ENCODE measurements at places on chromosomes 12 and 14. TPM values are rescaled to one million over a fixed set of nuclear protein-coding genes. Genes with fewer than 3 reads are reported as not detected.

MVK gene
- 42.0 TPM for total RNA-seq

HOXC4 gene
- total RNA-seq: not detected

KCNJ8 gene
- total RNA-seq: 24.1 TPM

ADAMTS20 gene
- 0.11 TPM for total RNA-seq

STXBP6 gene
- 120 TPM for total RNA-seq

TMEM229B gene
- 35.3 TPM for total RNA-seq

DNA sequence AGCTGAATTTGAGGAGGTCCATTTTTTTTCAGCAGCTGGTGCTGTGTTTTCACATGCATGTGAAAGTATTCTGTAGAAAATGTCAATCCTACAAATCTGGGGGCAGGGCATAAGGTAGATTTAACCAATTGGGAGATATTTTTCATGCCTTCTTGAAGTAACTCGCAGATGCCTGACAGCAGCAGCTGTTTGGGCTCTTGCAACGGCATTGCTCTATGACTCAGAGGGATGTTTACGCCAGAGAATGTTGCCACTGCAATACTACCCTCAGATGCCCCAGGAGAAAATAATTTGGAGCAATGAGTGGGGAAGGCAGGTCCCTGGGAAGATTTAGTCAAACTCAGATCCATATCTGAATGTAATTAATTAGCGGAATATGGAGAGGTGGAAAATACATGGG, 42.5 kb upstream of the MYBPC1 start:
- DNase-seq: no peak

DNA sequence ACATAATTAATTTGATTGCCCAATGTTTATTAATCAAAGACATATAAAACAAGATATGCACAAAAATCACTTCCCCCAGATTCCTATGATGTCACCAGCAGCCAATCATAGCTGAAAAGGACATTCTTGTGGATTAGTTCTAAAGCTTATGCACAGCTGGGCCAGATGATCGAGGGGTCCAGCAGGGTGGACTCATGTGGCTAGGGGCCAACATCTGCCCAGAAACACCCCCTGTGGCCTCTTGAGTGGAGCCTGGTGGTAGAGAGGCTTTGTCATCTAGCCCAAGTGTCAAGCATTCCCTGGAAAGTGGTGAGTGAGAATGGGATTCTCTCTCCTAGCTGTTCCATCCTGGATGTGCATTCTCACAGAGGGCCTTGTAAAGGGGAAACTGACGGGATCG, 590.0 kb downstream of the BCL11B start:
- no peak for DNase-seq

GRCh38 chr12:119384340-119384739, 49.8 kb downstream of the CCDC60 start:
- DNase-seq: no peak
